SK-N-DZ (cell line): ENCODE measurements at places on chromosomes 2 and 18.
A peak's percentile ranks its signal among the peaks of the same experiment; 100 is the strongest.

DNA sequence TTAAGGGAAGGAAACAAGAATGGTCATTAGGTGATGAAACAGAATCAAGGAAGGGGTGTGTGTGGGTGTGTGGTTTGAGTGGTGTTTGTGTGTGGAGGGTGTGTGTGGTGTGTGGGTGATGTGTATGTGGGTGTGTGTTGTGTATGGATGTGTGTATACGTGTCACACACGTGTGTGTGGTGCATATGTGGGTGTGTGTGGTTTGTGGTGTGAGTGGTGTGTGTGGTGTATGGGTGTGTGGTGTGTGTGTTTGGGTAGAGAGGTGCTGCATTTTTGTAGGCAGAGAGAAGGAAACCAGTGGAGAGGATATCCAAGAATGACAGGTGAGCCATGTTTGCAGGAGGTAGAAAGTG, 1.1 kb upstream of the CEP192 start:
- DNase-seq: no peak

DNA sequence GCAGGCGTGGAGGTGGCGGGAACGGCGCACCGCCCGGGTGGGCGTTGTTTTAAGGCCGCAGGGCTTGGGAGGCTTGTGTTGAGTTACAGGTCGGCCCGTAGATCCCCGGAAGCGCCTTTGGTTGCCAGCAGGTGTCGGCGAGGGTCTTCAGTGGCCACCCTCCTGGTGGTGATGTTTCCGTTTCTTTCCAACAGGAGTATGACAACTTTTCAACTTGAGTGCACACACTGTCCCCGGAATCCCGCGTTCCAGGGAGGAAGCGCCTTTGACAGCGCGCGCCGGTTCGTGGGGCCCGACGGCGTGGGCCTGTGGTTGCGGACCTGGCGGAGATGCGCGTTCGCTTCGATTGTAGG, 1.0 kb upstream of the HDAC4 start:
- DNase-seq: no peak

DNA sequence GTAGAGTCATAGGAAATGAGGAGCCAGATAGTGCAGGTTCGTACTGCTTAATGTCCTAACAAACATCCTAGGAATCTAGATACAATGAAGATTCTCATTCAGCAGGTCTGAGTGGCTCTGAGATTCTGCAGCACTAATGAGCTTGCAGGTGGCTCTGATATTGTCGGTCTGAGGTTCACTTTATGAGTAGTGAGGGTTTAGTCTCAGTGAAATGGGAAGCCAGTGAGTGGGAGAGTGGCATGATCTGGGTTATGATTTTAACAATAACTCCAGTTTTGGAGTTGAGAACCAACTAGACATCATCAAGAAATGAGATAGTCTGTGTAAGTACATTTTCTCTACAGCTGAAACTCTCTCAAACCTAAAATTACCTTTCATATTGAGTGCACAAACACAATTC, 166.8 kb upstream of the SP5 start:
- no peak for DNase-seq

- DNase-seq: no peak
Measured at GRCh38 chr2:62074233-62074632, 121.7 kb upstream of the B3GNT2 start.

GRCh38 chr2:229132236-229132635, 138.9 kb downstream of the PID1 start:
- DNase-seq: no peak

DNA sequence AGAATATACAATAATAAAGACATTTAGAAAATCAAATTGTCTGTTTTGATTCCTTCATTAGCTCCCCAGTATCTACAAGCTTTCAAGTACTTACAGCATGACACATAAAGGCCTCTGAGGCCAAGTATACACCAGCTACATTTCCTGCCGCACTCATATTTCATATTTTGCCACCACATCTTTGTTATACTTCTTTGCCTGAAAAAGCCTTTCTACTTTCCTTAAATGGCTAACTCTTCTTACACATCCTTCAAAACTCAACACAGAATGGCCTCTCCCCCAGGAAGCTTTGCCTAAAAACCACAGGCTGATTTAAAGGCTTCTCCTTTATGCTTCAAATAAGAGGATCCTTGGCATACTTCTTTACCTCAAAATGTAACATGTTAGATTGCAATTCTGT, 4.5 kb downstream of the STK17B start:
- no peak for DNase-seq

DNA sequence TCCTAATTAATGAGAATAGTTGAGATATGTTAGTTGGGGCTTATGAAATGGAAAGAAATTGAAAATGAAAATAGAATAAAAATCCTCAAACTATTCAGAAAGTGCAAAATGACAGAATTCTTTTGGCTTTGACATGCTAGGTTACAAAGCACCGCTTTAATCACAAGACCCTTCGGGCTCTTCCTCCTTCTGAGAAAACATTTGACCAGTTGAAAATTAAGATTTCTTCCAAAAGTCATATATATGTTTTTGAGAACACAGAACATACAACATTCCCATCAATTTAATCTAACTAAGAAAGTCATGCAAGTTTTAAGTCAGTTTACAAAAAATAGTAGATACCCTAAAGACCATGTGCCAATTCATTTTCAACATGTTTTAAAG, 2.2 kb upstream of the SLC40A1 start:
- no peak for DNase-seq

GRCh38 chr18:10834128-10834815, 308.4 kb downstream of the NAPG start:
- DNase-seq: no peak

GRCh38 chr2:168992591-168993349, 38.4 kb downstream of the ABCB11 start:
- DNase-seq: no peak

DNA sequence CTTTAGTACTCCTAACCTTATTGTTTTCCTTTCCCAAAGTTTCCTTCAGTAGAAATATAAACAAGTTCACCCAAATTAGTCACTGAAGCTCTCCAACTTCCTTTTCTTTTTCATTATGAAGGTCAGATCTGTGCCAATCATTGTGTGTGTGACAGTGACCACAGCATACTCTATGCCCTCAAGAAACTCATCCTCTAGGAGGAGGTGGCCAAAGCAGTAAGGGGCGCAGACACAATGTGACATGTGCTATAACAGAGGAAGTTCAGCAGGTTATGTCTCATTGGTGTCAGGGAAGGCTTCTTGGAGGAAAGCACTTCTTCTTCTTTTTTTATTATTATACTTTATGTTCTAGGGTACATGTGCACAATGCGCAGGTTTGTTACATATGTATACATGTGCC, 60.0 kb upstream of the PSME4 start:
- DNase-seq: no peak

DNA sequence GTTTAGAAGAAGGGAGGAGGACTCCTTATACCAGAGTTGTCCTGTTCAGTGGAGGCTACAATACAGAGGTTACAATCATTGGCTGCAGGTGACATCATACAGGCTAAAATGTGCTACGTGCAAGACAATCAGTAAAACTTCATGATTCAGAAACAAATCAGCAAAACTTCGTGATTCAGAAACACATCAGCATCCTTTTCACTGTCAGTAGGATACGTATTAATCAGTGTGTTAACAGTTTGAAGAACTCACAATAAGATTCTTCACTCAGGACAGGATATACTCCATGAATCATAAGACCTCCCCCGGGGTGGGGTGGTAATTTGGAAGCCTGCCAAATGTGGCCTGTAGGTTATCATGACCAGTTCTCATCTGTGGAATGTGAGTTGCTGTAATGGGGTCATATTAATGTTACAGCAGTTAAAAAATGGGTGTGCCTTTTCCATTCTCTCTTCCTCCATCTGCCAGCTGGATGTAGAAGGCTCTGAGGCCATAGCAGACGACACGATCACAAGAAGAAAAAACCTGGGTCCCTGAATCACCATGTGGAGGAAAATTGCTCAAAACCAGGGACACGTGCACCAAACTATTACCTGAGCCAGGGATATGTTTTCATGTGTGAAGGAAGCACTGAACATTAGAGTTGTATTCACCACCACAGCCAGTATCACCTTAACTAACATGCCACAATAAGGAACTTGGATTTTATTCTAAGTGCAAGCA, 134.8 kb upstream of the CREB1 start:
- no peak for DNase-seq

DNA sequence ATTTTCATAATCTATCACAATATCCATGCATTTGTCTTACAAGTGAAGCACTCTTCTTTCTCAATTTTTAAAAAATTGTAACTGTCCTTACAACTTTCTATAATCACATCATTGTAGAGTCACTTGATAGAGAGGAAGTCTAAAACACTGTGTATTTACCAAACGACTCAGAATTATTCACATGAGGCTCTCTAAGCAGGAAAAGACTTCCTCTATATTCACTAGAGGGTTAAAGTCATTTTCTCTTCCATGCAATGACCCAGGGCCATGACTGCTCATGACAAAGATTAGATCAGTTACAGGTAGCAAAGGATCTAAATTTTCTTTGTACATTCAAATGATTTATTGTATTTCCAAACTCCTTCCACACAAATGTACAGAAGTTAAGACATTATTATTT, 9.0 kb upstream of the SLC1A4 start:
- DNase-seq: no peak

DNA sequence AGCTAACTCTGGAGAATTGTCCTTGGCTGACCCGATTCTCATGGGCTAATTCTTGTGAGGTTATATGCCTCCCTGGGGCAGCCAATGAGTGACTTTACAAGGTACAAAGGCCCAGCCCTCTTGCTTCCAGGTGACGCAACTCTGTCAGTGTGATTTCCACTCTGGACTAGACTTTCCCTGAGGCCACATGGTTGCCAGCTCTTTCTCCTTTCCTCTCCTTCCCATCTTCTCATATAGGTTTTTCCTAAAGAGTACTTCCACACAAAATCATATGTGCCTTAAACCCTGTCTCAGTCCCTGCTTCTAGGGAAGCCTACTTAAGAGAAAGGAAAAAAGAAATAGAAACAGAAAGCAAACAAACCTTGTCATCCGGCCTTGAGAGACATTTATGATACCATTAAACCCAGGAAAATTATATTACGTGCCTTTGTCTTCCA, 226.2 kb upstream of the ZSWIM2 start:
- no peak for DNase-seq

GRCh38 chr18:55585065-55585919, 2.7 kb downstream of the TCF4 start:
- DNase-seq: no peak

GRCh38 chr2:75698918-75699317, 11.8 kb downstream of the GCFC2 start:
- DNase-seq: no peak

DNA sequence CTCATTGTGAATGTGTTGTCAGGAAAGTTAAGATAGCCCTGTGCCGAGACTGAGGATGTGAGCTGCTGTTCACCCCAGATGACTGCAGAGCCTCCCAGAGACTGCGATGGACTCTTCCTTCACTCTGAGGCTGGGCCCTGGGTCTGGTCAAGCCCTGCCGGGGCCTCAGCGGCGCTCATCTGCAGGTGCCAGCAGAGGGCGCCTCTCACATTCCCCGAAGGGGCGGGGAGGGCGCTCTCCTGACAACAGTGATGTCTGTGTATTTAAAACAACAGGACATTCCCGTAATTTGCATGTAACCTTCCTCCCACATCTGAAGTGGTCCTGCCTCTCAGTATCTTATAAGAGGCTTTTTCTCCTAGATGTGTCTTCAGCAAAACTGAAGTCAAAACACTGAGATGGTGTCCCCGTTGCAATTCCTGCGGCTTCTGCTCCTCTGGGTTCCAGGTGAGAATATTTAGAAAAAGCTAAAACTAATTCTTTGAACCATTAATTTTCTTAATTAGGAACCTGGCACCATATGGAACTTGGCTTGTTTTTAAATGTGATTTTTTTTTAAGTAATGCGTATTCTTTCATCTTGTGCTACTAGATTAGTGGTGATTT, 1377.9 kb downstream of the RPIA start:
- DNase-seq: peak; percentile 17

DNA sequence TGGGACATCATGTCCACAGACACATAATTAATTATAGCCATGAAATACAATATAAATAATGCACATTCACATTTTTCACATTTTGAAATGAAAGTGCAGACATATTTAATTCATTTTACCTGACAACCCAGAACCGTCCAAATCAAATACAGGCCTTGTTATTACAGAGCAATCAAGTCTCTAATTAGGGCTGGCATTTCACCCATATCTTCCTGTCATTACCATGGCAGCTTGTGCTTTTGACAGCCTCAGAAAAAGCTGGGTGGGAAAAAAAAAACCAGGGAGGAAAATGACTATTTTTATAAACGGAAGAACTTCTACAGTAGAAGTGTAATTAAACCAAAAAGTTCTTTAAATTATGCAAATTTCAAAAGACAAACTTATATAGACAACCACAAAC, 436.4 kb downstream of the FBXO15 start:
- no peak for DNase-seq

- DNase-seq: no peak
Measured at GRCh38 chr2:165420231-165420630, 49.3 kb upstream of the CSRNP3 start.
